Stimulated activated CD8-positive, alpha-beta memory T cell treated with anti-CD3 and anti-CD28 coated beads, Interleukin-7, amount 100 ng/mL, for 1 hour (primary cell): ENCODE measurements at places on chromosomes 7 and 10.

DNA sequence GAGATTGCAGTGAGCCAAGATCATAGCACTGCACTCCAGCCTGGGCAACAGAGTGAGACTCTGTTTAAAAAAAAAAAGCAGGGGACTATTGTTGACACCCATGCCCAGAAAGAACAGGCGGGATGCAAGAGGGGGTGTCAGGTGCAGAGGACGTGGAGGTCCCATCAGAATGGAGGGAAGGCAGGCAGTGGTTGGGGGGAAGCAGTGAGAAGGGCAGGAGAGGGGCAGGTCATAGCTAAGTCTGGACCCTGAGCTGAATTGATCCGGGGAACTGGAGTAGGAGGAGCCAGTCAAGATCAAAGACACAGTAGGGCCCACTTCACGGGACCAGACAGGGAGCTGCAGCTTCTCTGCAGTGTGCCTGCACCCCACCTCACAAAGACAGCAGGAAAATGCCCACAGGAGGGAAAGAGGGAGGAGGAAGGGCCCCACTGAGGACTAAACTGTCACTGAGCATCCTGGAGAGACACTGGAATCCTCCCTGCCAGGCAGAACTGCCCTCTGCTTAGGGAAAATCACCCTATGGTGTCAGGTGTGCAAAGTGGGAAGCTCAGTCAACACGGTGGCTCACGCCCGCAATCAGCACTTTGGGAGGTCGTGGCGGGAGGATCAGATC, 27.3 kb upstream of the ECHDC3 start:
- DNase-seq, result no peak

GRCh38 chr7:114784746-114785145, 137.1 kb upstream of the MDFIC start:
- no peak for DNase-seq

- no peak for DNase-seq
Measured at GRCh38 chr7:18013936-18014335, 13.7 kb downstream of the PRPS1L1 start.

DNA sequence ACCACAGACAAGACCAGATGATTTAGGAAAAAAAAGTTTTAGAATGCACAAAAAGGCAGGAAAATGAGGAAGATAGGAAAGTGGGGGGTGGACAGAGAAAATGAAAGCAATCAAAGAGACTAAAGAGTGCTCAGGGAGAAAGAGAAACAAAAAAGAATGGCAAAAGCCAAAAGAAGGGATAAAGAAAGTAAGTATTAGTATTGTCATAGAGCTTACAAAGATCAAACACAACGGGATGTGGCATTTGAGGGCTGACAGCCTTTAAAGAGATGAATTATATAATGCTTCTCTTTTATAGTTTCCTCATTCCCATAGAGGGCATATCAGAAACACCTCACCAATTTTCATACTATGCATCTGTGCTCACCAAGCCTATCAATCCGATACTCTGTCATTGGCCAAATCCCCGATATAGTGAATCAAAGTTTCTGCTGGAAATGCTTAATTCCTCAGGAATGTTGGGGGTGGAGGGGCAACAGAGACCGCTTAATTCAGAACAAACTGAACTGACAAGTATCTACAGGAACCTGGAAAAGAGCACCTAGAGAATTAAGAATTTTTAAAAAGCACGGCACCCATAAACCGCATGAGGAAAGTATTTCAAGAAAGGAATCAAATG, 2.7 kb downstream of the COG5 start:
- no peak for DNase-seq

DNA sequence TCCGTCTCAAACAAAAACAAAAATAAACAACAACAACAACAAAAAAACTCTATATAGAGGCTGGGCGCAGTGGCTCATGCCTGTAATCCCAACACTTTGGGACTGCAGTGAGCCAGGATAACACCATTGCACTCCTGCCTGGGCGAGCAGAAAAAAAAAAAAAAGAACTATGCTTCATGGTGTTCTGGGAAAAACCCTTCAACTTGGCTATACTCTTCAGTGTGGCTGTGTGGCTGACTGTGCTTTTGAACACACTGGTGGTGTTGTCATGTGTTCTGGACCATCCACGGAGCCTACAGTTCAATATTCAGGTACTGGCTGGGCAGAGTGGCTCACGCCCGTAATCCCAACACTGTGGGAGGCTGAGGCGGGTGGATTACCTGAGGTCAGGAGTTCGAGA, 26.5 kb downstream of the SNX8 start:
- no peak for DNase-seq

DNA sequence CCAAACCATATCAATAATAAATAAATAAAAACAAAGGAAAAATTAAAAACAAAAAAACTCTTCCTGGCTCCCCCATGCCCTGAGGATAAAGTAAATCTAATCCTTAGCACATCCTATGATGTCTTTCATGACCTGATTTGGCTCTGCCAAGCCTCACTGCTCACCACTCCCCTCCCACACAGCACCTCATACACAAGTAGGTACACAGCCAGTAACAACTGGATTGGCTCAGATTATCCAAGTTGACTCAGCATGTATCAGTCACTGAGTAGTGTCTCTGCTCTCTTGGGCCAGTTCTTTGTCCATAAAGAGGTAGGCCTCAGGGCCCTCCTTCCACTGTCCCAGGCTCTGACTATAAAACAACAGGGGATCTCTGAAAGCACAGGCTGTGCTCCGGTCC, 99.6 kb downstream of the STRA8 start:
- DNase-seq, result no peak

- no peak for DNase-seq
Measured at GRCh38 chr7:121689749-121690148, 183.2 kb upstream of the PTPRZ1 start.

GRCh38 chr7:156400046-156400445, 240.5 kb upstream of the RNF32 start:
- no peak for DNase-seq

DNA sequence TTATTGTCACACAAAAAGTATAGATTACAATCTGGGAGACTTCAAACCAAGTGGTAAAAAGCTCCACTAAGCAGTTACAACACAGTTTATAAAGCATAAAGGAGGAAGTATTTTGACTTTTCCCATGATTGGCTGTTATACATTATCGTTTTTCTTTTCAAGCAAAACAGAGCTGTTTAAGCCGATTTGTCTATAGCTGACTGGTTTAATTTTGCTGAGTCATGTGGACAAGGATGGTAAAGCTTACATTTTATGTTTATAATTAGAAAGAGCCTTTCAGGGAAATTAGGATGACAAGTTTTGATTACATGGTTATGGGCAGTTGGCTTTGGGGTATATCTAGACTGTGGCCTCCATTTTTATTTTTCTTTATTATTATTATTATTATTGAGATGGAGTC, 152.5 kb upstream of the STK17A start:
- DNase-seq, result no peak

DNA sequence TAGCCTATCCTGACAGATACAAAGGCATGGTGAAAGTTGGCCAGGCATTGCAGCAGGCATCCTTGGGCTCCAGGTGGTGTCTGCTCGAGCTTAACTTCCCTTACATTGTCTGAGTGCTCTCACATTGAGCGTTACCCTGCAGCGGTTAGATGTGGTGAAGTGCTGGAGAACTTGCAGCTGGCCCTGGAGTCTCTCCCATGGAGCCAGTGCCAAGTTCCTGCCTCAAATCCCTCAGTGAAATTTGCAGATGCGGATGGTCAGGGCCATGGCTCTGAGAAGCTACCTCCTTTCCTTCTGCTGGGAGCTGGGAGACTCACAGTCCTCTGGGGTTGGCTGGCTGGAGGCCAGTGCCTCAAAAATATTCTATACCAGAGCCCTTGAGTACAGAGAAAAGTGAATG, 3.3 kb upstream of the ZNF746 start:
- no peak for DNase-seq

GRCh38 chr7:47273088-47273487, 308.8 kb downstream of the TNS3 start:
- no peak for DNase-seq

DNA sequence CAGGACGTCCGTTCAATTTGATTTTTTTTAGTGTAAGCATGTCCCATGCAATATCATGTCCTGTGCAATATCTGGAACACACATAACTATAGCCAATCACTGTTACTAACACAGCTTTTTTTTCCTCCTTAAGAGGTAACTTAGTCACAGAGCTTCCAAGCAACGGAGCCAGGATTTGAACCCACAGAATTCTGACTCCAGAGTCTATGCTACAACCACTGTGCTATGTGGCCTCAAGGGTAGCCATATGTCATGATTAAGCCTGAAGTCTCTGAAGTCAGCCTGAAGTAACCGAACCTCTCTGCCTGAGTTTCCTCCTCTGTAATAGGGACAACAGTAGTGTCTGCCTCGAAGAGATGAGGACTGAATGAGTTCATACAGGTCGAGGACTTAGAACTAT, 42.2 kb upstream of the TCF7L2 start:
- no peak for DNase-seq

- no peak for DNase-seq
Measured at GRCh38 chr7:143877098-143877497, 24.9 kb downstream of the TCAF1 start.

- no peak for DNase-seq
Measured at GRCh38 chr10:49426490-49427360, 30.8 kb upstream of the DRGX start.

DNA sequence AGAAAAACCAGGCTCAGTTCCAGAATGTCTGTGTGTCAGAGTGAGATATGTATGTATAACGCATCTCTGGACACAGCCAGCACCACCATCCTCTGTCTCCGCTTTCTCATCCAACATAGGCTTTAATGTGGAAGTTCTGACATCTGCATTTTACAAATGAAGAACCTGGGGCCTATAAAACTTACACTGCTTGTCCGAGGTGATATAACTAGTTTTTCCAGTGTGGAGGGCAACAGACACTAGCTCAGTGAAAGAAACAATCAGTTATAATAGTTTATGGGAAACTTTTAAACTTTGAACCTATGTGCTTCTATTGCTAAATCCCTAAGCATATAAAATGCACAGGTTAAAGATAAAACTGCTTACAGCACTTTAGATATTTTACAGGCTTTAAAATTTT, 208.7 kb downstream of the CRPPA start:
- DNase-seq, result no peak

DNA sequence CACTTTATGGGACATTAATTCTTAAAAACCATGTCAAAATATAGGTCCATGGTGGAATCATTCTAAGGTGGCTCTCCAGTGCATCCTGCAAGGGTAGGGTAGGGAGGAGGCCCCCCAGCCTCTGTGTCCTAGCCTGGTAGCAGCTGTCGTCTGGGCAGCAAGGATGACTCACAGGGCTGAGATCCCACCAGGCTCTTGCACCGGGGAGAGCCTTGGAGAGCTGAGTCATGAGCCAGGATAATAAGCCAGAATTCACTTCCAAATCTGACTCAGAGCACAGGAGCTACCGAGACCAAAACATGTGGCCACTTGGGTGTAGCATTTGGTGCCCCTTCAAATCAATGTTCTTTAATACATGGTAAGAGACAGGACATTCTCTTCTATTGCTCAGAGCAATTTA, 298.5 kb downstream of the NEBL start:
- DNase-seq, result no peak

DNA sequence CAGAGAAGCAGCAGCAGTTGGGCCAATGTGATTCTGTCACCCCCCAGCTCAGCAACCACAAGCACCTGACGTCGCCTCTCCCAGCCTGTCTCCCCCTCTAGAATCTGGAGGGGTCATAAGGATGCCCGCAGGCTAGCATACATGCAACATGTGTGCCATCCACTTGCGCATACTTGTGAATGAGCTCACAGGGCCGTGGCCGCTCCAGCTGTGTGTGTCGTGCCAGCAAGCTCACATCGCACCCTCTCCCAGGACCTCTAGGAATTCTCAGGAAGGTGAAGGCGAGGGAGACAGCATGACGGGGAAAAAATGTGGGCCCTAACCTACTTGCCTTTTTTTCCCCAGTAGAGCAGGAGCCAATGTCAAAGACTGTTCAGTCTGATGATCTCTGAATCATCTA, 80.3 kb downstream of the STRA8 start:
- DNase-seq, result no peak

GRCh38 chr10:44376472-44377099, 8.3 kb downstream of the CXCL12 start:
- no peak for DNase-seq

- no peak for DNase-seq
Measured at GRCh38 chr7:11557627-11558026, 274.4 kb downstream of the THSD7A start.

DNA sequence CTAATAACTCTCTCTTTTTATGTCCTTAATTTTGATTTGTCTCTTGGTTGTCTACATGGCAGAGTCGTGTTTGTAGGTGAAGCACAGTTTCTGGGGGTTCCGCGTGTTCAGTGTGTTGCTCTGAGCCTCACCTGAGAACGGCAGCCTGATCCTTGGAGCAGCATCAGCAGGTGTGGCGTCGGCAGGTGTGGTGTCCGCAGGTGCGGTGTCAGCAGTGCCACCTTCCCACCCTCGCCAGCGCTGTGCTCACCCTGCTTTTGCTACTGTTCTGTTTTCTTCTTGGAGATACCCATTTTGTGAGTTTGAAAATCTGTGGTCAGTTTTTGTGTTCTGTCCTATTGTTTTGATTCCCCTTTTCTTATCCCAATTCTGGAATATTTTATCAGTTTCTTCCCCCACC, 406.6 kb downstream of the GLRX3 start:
- no peak for DNase-seq

- no peak for DNase-seq
Measured at GRCh38 chr7:138460176-138460648, at the start of gene TRIM24. Gene TRIM24 (plus strand): TSS chr7:138460259. CDS start chr7:138460549, 290 bp downstream.

DNA sequence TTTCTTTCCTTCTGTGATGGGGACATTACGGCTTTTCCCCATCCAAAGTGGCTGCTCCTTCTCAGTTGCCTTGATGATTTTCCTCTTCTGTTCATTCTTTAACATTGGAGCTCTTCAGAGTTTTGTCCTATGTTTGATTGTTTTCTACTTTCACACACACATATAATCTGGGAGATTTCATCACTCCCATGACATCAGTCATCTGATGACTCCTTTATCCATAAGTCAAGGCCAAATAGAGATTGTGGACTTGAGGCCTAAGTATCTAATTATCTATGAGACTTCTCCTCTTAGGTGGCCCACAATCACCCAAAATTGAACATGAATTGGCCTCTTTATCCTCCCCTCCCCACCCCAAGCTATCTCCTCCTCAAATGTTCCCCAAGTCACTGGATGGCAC, 5.3 kb upstream of the COL1A2 start:
- no peak for DNase-seq

- no peak for DNase-seq
Measured at GRCh38 chr10:15349112-15349511, 22.0 kb downstream of the FAM171A1 start.

- no peak for DNase-seq
Measured at GRCh38 chr7:102080019-102080433, 206.6 kb upstream of the SH2B2 start.
